Fibroblast of villous mesenchyme (primary cell): ENCODE measurements at places on chromosomes 13 and 19. TPM values are rescaled to one million over a fixed set of nuclear protein-coding genes. Genes with fewer than 3 reads are reported as not detected.
A peak's percentile ranks its signal among the peaks of the same experiment; 100 is the strongest.

BICRA gene
- 3.0 and 5.2 TPM in 2 replicates for total RNA-seq

DNA sequence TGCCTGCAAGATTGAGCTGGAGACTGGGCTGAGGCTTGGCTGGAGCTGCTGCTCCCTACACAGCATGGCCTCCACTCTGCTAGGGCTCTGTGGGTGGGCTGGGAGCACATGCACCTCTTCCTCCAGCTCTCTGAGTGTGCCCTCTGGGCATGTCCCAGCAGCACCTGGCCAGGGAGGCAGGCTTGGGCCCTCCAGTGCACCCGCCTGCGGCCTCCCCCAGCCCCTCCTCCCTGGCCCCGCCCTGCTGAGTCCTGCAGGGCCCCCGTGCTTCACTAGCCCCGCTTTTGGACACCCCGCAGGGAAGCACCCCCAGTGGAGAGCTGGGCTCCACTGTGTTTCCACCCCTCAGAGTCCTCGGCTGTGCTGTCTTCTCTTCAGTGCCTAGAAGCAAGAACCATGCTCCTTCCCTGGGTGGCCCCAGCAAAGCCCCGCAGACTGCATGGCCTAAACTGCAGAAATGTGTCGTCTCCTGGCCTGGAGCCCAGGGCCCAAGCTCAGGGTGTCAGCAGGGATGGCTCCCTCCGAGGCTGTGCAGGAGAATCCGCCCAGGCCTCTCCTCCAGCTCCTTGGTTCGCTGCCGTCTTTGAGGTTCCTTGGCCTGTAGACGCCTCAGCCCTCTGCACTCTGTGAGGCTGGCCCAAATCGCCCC is 5.0 kb upstream of the TEX29 start:
- DNase-seq: no peak

GRCh38 chr13:92197669-92198068 is 799.2 kb downstream of the GPC5 start:
- peak; percentile 53 for DNase-seq

- DNase-seq: no peak
Observed at GRCh38 chr13:54445453-54445852, 1416.8 kb downstream of the OLFM4 start.

GRCh38 chr19:17610384-17610783 is 54.9 kb downstream of the COLGALT1 start:
- no peak for DNase-seq

DNA sequence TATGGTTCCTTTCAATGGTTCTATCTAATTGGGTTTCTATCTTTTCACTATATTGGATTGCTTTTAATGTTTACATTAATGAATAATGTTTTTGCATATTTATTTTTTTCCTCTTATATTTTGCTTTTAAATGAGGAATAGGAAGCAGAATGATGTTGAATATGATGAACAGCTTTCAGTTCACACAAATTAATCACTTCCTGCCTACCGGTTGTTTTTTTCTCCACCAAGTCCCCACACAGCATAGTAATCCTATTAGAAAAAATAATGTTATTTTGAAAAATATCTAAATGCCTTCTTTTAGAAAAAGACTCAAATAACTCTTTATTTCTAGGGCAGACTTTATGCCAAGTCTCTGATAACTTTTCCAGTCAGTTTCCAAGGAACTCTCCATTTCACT is 184.9 kb upstream of the MIR17HG start:
- no peak for DNase-seq
